ENCODE measurements at places on chromosomes 4 and X.

DNA sequence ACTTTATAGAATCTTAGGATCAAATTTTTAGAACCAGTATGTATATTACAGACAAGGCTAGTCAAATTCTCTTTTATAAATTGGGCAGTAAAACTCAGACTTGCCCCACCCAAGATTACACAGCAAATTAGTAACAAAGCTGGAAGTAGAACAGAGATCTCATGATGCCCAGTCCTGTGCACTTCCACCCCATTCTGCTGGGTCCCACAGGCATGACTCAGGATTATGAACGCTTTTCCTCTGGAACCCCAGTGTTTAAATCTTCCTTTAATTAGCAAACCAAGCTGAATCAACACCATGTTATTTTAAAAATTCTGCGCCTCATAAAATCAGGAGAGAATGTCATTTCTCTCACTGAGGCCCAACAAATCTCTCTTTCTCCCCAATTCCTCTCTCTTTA, 1.5 kb upstream of the IL13RA2 start:
- no peak for DNase-seq

- no peak for DNase-seq
These were observed 80.7 kb upstream of the MAML3 start for GRCh38 chr4:140234697-140235060.

DNA sequence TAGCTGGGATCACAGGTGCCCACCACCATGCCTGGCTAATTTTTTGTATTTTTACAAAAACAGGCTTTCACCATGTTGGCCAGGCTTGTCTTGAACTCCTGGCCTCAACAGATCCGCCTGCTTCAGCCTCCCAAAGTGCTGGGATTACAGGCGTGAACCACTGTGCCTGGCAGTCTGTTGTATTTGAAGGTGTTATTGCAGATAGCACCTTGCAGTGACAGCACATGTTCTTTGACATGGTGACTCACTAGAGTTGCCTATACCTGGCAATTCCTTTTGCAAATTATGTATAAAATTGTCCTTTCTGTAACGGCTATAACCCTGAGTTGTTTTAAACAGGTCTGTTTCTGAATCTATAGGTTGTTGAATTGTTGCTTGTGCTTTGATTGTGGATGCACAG, 7.9 kb downstream of the OGT start:
- DNase-seq: no peak

DNA sequence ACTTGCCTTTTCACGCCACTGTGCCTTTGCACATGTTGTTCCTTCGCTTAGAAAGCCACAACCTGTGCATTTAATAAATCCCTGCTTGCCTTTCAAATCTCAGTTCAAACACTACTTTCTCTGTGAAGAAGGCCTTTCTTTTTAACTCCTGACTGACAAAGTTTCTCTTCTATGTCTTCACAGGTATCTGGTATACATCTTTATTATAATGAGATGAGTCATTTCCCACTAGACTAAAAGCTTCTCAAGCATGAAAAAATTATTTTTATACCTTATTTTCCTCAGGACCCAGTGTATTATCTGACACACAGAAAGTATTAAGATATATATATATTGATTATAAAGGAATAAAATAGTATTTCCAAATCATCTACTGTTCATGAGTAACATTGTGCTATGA, 189.9 kb downstream of the TBCK start:
- DNase-seq: no peak

All from activated naive CD8-positive, alpha-beta T cell treated with anti-CD3 and anti-CD28 coated beads, Interleukin-2, amount 50 U/mL, for 24 hours (primary cell).